Stimulated activated CD8-positive, alpha-beta memory T cell treated with anti-CD3 and anti-CD28 coated beads, Interleukin-4, amount 100 ng/mL, for 1 hour (primary cell): ENCODE measurements at places on chromosomes 2 and 18.
A peak's percentile ranks its signal among the peaks of the same experiment; 100 is the strongest.

GRCh38 chr2:145692971-145693478, 1173.1 kb upstream of the ZEB2 start:
- no peak for DNase-seq

- no peak for DNase-seq
Measured at GRCh38 chr2:190805126-190805525, 75.5 kb upstream of the GLS start.

- DNase-seq: peak; percentile 72
Measured at GRCh38 chr2:28359222-28360057, 33.2 kb upstream of the FOSL2 start.

- DNase-seq: no peak
Measured at GRCh38 chr2:33190393-33190937, 243.7 kb downstream of the LTBP1 start.

DNA sequence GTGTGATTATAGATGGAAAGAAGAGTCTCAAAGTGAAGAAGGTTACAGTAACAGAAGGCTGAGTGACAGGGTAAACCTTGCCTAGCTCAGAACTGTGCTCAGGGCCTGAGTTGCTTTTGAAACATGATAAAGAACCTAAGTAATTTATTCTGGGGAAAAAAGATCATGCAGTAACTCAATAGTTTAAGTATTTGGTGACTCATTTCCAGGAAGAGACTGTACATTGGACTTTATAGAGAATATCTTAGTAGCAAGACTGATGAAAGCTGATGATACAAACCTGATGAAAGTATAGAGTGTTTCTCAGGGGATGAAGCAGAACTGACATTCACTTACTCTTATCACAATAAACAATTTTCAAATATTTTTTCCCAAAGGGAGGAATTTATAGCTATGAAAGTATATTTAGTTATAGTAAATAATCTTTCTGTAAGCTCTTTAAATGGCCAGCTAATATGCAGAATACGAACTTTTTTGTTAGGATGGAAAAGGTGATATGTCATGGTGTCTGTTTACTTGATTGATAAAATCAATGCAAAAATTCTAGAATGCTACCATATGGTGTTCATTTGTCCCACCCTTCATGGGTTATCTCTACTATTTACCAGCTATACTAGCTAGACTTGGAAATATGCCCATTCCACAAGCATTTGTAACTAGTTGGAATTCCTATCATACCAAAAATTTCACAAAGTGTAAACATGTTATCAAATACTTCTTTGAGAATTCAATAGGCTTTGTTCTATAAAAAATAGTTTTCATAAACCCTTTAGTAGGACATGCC, 1265.5 kb upstream of the ACVR2A start:
- no peak for DNase-seq

DNA sequence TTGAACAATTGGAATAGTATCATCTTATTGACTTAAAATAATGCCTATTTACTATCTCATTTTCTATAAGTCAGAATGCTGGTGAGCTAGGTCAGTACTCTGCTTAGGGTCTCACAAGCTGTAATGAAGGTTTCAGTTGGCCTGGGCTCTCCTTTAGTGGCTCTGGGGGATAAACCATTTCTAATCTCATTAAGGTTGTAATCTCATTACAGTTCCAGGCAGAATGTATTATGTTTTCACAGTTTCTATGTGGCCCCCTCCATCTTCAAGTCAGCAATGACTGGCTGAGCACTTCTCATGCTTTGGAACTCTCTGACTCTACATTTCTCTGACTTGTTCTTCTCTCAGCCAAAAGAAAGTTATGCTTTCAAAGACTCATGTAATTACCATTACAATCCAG, 163.1 kb downstream of the CCDC178 start:
- DNase-seq: no peak

DNA sequence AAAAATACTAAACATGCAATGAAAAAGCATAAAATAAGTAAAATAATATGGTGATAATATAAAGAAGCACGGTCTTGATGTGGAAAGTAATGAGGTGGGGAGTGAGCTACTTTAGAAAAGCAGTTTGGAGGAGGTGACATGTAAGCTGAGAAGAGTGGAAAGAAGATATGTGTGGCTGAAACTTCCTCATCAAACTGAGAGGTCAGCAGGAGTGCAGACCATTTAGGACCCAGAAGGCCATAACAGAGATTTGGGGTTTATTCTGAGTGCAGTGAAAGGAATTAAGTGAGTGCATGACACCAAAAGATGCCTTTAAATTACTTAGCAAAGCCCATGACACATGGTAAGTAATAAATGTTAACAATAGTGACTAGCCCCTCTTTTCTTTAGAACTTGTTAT, 24.4 kb upstream of the TMEM182 start:
- no peak for DNase-seq

DNA sequence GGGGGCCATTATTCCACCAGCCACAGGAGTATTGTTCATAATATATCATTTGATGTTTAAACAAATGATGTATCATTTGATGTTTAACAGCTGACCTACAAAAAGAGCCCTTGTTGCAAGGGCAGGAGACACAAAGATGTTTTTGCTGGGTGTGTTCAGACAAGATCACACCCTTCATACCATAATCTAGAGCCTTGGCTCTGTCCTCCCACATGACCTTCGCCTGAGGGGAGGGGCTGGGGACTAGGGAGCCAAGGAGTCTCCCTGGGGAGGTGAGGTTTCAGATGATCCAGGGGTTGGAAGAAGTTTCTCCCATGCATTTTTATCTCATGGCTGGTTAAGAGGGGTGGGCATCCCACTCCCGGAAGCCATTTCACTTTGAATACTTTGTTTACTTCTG, 33.5 kb downstream of the CDC42EP3 start:
- no peak for DNase-seq

DNA sequence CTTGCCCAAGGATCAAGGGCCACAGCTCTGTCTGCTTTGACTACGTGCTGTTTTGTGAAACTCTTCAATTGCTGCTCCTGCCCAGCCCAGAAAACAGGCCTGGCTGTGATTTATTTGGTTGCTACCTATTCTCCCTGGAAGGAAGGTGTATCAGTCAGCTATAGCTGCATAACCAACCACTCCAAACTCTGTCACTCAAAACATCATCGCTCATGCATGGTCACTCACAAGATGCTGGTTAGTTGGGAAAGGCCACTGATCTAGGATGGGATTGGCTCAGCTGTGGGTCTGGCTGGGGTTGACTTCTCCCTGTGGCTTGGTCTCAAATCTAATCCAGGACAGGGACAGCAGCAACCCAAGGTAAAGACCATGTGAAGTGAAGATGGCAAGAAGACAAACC, 14.6 kb downstream of the TEX51 start:
- no peak for DNase-seq

DNA sequence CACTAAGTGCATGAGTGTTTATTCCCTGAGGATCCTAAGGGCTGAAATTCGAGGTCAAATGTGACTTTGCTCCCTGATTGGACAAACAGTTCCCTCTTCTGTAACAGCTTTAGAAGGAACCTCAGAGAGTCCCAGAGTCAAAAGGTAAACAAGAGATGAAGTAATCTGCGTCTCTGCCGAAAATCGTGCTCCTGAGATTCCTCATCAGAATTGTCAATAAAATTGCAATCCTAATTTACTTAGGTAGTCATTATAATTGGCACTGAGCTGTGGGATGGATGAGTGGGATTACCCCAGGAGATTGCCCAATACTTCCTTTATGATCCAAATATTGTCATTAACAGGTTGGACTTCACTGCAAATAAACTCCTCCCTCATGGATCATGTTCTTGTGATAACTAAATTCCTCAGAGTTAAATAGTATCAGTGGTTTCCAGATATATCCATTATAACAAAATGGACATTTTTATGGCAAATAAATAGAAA, 907 bp upstream of the SUCLG1 start:
- no peak for DNase-seq

DNA sequence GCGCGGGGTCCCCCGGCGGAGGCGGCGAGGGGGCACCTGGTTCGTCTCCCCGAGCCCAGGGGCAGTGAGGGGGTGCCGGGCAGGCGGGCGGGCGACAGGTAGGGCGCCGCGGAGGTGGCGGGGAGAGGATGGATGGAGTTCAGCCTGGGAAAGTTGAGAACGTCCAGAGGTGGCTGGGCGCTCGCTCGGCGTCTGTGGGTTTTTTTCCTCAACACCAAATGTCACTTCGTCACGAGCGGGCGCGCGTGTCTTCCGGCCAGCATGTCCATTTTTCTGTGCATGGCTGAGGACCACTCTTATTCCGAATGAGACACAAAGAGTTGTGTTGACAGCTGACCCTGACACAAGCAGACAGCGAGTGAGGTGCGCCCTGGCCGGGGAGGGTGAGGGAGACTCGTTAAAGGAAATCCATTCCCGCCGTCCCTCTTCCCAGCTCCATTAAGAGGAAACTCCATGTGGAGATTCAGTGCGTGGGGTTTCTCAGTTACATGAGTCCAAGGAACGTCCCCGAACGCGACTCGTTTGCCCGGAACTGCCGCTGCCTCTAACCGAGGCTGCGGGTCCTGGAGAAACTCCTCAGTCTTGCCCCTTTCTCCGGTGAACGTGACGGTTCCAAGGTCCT, 859 bp downstream of the GREB1L start:
- no peak for DNase-seq

DNA sequence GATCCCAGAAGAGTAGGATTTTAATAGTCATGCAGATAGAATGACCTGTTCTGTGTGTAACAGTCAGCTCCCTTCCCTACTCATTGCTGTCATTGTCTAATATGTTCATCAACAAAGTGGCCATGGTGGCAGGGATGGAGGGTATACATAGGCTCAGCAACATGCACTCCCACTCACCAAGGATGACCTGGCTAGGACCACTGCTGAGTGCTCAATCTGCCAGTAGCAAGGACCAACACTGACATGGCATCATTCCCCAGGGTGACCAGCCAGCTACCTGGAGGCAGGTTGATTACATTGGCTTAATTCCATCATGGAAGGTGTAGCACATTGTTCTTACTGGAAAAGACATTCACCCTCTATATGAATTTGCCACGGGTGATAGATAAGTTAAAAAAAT, 401.7 kb upstream of the CELF4 start:
- DNase-seq: no peak

- no peak for DNase-seq
Measured at GRCh38 chr2:219045937-219046550, 4.7 kb upstream of the CFAP65 start.

- no peak for DNase-seq
Measured at GRCh38 chr18:9094307-9095226, 7.9 kb upstream of the NDUFV2 start.

- DNase-seq: no peak
Measured at GRCh38 chr2:191715471-191715870, 37.5 kb downstream of the NABP1 start.

DNA sequence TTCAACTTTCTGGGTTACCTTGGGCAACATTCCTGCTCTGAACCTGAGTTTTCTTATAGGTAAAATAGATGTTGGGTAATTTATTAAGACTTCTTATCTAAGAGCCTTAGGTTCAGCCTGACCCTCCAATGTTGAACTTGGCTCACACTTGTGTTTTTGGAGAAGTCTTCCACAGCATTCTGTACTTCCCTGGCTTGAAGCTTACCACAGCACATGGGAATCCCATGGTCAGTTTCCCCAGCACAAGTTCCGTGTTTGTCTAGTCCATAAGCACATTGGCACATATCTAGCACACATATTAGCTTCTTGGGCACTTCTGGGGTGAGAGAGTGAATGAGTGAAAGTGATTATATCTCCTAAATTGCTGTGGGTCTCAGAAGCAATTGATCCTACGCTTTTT, 782.5 kb upstream of the HS6ST1 start:
- no peak for DNase-seq

- no peak for DNase-seq
Measured at GRCh38 chr2:152336854-152337510, 2.0 kb downstream of the FMNL2 start.

GRCh38 chr2:42932271-42933151, 140.1 kb upstream of the HAAO start:
- no peak for DNase-seq

- DNase-seq: no peak
Measured at GRCh38 chr18:9066817-9067306, 35.6 kb upstream of the NDUFV2 start.

GRCh38 chr2:676647-677055, 555 bp downstream of the TMEM18 start:
- DNase-seq: peak; percentile 95

DNA sequence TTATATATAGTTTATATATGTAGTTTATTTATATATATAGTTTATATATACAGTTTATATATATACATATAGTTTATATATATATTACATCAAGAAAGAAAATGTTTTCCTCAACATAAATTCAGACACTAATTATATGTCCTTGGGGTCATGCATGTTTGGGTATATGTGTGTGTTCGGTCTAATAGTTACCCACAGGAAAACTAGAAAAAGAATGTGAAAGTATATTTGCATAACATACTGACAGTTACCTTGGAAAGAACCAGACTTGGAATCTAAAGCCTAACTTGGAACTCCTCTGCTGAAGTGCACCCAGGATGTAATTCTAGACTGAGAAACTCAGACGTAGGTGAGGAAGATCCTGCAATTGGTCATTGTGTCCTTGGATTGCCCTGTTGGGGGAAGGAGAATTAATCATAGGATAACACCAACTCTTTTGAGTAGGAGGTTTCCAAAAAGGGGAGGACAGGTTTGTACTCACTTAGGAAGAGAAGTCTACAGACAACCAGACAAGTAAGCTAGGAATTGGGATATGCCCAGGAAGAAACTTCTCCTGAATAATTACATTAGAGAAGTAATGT, 8.9 kb upstream of the SLC25A12 start:
- DNase-seq: no peak

DNA sequence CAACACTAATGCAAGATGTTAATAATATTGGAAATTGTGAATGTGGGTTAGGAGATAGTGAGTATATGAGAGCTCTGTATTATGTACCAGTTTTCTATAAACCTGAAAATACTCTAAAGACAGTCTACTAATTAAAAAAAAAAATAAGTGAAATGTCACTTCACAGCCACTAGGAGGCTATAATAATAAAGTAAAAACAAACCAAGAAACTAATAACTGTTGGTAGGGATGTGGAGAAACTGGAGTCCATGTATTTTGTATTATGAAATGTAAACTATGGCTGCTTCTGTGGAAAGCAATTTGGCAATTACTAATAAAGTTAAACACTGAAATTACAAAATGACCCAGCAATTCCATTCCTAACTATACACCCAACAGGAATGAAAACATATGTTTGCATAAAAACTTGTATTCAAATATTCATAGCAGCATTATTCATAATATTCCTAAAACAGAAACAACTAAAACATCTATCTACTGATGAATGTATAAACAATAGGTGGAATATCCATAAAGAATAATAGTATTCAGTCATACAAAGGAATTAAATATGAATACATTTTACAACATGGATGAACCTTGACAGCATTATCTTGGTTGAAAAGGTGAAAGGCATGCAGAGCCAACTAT, 36.2 kb downstream of the CCDC178 start:
- no peak for DNase-seq
